Mesothelial cell of epicardium (in vitro differentiated cells): ENCODE measurements at places on chromosomes 1 and 21.

GRCh38 chr1:22975694-22976093 lies 3.0 kb upstream of the LACTBL1 start:
- no peak for DNase-seq

- no peak for DNase-seq
These were observed 106.3 kb downstream of the PAX7 start for GRCh38 chr1:18736958-18737357.

GRCh38 chr1:117501281-117501680 lies 104.6 kb upstream of the TENT5C start:
- no peak for DNase-seq

DNA sequence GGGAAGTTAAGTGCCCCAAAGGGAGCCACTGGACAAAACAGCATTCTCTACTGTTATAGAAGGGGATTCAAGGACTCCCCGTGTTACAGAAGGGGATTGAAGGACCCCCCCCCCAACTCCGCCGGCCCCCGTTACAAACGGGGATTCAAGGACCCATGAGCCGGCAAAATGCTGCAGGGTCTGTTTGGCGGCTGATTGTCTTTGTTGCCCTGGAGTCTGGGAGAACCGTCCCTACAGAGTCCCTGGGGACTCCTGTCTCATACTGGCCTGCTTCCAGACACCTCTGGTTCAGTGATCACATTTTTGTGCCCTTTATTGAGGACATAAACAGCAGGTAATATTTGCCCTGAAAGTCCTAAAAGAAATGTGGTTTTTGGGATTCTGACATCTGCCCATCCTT lies 96.4 kb downstream of the SYF2 start:
- DNase-seq = no peak

DNA sequence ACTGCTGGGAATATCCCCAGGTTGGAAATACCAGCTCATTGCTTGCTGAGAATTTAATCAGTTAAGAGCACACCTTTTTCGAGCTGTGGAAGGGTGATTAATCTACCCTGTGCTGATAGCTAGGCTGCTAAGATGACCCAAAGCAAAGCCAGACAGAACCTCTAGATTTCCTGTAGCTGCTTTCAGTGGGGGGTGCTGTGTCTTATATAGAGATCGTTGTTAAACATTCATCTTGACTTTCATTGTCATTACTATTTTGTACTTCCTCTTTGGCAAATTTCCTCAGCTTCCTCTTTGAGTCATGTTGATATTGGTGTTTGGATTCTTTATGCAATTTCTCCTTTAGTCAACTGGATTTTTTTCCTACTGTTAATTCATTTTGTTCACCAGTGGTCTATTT lies 155.3 kb downstream of the DISC1 start:
- DNase-seq = no peak
